ENCODE measurements at places on chromosomes 13 and 19.

- no peak for DNase-seq
Observed at GRCh38 chr19:45195764-45196163, 17.2 kb downstream of the BLOC1S3 start.

DNA sequence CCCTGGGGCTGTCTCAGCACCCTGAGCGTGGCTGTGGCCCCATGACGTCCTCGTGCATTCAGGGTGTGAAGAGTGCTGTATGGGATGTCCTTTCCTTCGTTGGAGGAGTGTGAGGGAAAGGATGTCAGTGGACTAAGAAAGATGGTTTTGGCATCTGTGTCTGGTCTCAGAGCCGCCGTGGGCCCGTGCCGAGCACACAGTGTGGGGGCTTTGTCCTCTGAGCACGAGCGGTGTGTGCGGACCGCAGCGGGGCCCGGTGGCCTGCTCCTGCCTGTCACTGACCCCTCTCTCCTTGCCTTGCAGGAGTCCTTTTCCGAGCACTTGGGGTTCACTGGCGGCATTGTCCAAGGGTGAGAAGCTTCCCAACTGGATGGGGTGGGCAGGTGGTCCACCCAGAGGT lies 63.3 kb upstream of the LDLR start:
- no peak for DNase-seq

DNA sequence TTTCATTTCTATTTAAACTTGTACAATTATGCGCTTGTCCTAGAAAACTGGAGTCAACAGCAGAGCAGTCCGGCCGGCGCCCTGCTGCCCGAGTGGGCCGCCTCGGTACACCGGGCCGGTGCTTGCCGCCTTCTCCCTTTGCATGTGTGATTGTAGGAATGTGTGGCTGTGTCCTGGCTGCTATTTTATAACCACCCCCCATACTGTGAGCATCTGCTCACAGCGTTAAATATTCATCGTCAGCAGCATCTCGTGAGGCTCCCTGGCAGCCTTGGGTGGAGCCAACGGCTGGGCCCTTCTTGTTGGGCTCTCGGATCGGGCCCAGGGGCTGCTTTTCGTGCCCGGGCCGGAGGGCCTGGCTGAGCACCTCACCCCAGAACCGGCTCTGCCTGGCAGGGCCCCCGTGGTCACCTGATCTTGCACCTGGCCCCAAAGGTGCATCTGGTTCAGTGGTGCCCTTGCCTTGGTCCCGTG lies 10.6 kb downstream of the PIAS4 start:
- no peak for DNase-seq

DNA sequence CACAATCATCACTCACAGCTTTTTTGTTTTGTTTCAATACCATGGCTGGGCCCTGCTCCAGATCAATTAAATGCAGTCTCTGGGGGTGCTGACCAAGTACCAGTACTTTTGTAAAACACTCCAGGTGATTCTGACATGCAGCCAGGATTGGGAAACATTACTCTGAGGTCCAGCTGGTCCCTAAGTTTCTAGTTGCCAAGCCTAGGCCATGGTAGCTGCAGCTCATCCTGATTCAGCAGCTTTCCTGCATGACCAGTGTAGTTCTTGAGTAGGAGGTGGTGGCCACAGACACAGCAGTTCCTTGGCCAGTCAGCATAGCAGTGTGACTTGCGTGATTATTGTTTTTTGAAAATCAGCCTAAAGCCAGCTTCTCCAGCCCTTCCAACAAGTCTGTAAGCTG lies 859.1 kb downstream of the DIAPH3 start:
- DNase-seq = no peak

GRCh38 chr19:42563352-42564210 lies 31.1 kb downstream of the CEACAM8 start:
- peak; percentile 15 for DNase-seq

DNA sequence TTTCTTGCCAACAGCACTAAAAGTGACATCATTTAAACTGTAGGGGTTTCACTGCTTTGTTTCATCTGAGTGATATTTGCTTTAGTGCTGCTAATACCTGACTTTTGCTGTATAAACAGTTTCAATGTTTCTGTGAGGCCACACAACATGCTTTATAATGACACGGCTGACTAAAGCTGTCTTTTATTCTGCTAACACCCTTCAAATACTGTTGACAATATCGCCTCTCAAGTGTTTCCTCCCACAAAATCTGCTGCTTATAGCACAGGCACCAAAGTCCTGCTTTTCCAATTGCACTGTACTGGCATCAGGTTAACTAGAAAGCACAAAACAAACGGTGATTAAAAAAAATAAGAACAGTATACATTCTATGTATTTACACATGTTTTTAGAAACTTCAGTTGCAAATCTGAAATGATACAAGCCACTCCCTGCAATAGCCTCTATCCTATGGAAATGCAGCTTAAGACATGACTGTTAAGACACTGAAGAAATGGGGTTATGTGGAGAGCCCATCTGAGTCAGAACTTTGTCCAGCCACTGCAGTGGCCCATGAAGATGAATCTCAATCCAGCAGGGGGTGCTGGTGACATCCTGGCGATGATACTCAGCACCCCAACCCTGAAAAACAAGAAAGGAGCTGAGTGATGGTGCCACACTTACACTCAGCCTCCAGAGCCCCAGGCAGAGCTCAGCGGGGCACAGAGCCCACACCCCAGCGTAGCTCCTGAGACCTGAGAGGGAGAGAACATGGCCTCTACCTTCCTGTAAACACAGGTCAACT lies 29.4 kb downstream of the RFXAP start:
- DNase-seq = no peak

DNA sequence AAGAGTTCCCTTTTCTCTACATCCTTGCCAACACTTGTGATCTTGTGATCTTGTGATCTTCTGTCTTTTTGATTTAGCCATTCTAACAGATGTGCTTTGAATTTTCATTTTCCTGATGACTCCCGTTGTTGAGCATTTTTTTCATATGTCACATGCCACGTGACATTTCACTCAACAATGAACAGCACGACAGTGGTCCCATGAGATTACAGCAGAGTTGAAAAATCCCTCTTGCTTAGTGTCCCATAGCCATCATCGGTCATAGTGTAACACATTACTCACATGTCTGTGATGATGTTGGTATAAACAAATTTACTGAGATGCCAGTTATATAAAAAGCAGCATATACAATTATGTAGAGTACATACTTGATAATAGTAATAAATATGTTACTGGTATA lies 256.1 kb upstream of the OBI1 start:
- no peak for DNase-seq

DNA sequence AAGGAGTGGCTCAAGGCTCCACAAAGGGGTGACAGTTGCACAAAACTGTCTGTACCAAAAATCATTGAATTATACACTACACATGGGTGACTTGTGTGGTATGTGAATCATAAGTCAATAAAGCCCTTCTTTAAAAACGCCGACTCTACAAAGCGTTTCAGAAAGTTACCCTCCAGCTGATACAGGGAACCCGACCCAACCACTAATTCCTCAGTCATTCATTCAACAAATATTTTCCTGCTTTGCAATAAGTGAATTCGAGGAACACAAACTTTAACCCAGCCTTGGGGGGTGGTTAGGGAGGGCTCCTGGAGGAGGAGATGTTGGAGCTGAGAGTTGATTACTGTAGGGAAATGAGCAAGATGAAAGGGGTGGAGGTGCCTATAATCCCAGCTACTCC lies 32.0 kb downstream of the LTBP4 start:
- no peak for DNase-seq

- no peak for DNase-seq
Observed at GRCh38 chr13:108226184-108226583, 8.0 kb downstream of the ABHD13 start.

DNA sequence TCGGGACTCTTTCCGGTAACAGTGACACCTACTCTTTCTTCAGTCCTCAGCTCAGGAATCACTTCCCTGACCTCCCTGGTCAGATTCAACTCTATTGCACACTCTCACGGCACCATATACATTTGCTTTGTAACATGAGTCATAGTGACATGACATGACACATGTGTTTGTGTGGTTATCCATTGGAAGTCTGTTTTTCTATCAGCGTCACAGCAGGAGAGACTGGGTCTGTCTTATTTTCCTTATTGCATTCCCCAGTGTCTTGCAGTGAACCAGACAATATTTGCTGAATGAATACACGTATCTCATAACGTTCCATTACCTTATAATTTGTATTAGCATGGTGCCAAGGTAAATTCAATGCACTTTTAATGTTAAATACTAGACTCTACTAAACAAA lies 102.0 kb downstream of the DCLK1 start:
- no peak for DNase-seq

DNA sequence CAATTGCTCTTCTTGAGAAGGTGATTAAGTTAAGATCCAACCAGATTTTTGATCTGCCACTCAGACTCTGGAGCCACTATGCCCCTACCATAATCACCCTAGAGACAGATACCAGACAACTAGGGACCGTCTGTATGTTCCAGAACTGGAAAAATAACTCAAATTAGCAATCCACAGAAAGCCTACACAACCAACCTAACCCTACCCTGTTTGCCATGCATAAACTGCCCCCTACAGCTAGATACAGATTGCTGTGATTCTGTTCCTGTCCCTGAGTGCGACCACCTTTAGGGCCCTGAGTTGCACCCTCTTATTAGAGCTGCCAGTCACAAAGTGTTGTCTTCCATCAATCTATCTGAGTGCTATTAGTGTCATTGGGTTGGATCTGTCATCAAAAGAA lies 929.8 kb upstream of the SLITRK1 start:
- no peak for DNase-seq

DNA sequence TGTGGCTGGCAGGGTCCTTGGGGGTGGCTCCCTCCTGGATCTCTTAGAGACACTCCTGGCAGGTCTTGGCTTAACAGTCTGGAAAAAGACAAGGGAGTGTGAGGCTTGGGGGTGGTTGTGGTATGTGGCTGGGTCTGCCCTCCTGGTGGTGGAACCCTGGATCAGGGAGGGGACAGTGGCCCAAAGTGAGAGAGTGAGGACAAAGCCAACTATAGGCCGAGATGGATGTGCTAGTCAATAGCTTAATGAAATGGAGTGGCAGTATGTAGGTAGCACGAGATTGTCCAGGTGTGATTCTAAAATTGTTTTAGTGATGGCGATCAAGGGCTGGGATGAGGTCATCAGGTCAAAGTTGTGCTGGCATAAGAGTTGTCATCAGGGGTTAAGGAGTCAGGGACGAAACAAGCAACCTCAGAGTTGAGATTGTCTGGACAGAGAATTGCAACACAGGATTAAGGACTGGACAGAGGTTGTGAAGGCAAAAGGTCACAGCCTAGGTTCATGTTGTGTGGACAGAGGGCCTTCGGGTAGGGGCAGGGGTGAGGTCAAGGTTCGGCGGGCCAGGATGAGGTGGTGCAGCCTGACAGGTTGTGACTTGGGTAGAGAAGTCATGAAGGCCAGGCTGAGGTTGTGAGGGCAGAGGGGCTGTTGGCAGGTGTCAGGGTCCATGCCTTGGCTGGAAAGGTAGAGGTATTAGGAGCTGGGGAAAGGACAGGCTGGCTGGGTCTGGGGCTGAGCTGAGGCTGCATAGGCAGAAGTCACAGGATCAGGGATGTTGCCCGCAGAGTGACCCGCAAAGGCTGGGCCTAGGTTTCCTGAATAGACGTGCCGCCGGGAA lies 4.5 kb upstream of the RASAL3 start:
- DNase-seq = no peak

- no peak for DNase-seq
Observed at GRCh38 chr19:21084343-21084742, 2.3 kb downstream of the ZNF714 start.

- no peak for DNase-seq
Observed at GRCh38 chr13:40781717-40782116, 7.7 kb upstream of the SLC25A15 start.

GRCh38 chr13:20518660-20519100 lies 7.0 kb downstream of the CRYL1 start:
- no peak for DNase-seq

GRCh38 chr13:46374710-46375109 lies 12.3 kb downstream of the RUBCNL start:
- no peak for DNase-seq

GRCh38 chr19:47324502-47324901 lies 7.5 kb upstream of the C5AR2 start:
- no peak for DNase-seq

DNA sequence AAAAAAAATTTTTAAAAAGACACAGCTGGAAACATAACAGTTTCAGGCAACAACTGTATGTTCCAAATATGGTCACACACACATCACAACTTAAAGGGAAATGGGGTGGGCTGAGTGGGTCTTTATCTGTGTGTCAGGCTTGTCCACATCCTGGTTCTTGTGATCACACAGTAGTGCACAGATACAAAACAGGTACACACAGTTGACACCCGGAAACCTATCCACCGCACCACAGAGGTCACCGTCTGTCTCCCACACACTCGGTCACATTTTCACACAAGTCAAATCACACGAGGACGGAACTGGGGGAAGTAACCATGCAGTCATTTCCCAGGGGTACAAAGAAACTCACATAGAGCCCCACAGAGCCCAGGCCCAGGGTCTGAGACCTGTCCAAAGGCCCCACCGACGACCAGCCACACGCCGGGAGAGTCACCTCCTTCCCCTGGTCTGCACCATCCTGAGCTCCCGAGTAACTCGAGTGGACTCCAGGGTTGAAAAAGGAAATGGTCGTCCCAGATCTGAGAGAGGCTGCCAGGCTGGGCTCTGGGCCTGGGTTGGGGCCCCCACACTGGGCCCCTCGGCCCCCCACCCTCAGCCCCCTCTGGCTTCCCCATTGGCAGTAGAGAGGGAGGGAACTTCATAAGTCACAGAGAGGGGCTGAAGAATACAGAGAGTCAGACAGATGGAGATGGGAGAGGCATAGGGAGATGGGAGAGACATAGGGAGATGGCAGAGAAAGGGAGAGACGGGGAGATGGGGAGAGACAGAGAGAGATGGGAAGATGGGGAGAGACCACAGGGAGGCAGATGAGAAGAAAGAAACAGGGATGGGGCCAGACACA lies 1.3 kb upstream of the PPAN start:
- DNase-seq = no peak

- DNase-seq = no peak
Observed at GRCh38 chr13:108769213-108770070, 140.0 kb downstream of the MYO16 start.

DNA sequence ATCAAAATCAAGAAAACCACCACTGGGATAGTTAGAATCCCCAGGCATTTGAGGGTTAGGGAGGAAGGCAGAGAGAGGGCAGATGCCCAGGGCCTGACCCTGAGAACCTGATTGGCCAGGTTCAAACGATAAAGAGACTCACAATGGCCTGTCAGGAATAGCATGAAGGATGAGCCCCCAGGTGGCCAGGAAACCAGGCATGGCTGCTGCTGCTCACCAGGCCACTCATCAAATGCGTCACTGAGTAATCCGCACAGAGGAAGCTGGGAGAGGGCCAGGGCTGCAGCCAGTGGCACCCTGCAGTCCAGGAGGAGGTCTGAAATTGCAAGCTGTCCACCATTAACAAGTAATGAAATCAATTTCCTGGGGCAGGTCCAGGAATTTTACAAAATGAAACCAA lies 111.3 kb downstream of the KATNAL1 start:
- DNase-seq = no peak

- no peak for DNase-seq
Observed at GRCh38 chr19:8185343-8186068, 23.7 kb upstream of the CERS4 start.

GRCh38 chr13:77810430-77810829 lies 108.2 kb downstream of the EDNRB start:
- no peak for DNase-seq

GRCh38 chr13:84865783-84866221 lies 933.4 kb downstream of the SLITRK6 start:
- no peak for DNase-seq

Measured in SW 1271 (cell line).